ENCODE measurements at places on chromosomes 5 and 9. TPM values are rescaled to one million over a fixed set of nuclear protein-coding genes. Genes with fewer than 3 reads are reported as not detected.

DNA sequence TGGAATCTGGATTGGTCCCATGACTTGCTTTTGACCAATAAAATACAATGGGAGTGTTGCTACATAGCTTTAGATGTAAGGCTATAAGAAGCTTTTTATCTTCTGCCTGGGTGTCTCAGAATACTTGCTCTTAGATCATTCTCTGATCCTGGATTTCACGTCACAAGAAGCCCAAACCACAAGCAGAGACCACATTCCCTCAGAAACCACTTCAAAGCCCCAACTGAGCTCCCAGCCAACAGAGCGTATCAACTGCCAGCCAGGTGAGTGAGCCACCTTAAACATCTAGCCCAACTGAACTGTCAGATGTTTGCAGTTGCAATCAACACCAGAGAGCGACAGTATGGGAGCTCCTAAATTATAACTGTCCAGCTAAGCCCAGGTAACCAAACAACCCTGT lies 687.1 kb downstream of the TLE1 start:
- DNase-seq, result peak; percentile 76

DNA sequence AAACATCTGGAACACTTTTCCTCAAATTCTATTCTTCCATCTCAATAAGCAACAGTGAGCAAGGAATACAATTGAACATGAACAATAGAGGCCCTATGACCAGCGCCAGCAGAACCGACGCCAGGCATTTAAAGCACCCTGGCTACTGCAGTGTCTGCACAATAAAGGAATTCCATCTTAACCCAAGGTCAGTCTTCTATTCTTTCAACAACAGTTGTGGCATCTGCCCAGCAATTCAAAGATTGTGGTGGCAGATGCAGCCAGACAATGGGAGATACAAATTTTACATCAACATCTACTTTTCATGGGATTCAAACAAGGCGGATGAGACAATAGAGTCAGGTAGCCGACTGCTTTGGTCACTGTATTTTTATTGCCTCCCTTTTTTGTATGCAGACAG lies 65.9 kb downstream of the ELL2 start:
- DNase-seq, result no peak

- DNase-seq, result no peak
These were observed 55.3 kb upstream of the ALDH1A1 start for GRCh38 chr9:73007966-73008672.

DNA sequence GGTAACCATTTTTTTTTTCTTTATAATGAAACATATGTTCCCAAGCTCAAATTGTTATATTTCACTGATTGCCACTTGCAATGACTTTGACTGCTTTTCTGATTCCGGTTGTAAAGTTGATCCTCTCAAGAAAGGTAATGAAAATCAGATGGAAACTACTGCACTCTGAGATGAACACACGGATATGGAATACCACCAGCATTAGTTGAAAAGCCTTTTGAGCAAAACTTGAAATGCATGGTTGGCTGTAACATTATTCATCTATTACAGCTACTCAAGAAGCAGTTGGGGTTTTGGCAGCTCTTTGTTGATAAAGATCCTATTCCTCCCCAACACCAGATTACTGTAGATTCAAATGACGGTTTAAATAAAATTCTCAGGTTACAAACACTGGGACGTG lies 591.6 kb upstream of the DMAC1 start:
- DNase-seq, result no peak

The TAL2 gene
- not detected for total RNA-seq

DNA sequence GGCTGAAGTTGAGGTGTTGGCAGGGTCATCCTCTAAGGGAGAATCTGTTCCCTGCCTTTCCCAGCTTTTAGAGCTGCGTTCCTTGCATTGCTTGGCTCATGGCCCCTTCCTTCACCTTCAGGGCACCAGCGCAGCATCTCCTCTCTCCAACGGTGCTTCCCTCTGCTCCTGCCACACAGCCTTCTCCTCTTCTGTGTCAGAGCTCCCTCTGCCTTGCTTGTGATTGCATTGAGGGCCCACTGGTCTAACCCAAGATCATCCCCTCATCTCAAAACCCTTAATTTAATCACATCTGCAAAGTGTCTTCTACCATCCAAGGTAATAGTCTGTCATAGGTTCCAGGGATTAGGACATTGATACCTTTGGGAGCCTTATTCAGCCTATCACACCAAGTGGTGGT lies 205.7 kb upstream of the TBCA start:
- peak; percentile 21 for DNase-seq

Measured in HT1080 (cell line).